ENCODE measurements at places on chromosomes 2 and 18.

GRCh38 chr2:162073888-162074631 lies at the start of gene DPP4:
Gene DPP4 (minus strand): TSS chr2:162074215. CDS start chr2:162073981, 234 bp downstream.
- peak; percentile 32 for DNase-seq

- DNase-seq: no peak
These were observed 9.6 kb downstream of the EMX1 start for GRCh38 chr2:72926811-72927465.

- DNase-seq: no peak
These were observed 455.7 kb downstream of the ARHGAP15 start for GRCh38 chr2:143584936-143585335.

GRCh38 chr2:231692847-231693246 lies 15.5 kb upstream of the PTMA start:
- no peak for DNase-seq

DNA sequence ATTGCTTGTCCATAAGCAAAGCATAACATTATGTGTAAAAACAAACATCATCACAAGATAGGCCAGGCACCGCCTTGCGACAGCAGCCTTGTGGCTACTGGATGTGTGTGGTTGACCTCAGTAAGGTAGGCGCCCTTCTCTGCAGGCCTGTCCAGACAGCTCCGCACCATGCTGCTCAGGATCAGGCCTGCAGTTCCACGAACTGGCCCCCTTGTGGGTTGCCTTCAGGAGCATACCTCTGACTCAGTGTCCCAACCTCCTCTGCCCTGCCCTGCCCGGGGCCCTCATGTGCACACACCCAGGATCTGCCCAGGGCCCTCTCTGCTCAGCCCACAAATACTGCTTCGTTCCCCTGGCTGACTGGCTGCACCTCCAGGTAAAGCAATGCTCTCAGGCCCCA lies 16.1 kb upstream of the ZNF236 start:
- no peak for DNase-seq

Data from effector memory CD8-positive, alpha-beta T cell (primary cell).